ENCODE measurements at places on chromosomes 1 and 21.

- DNase-seq: no peak
Measured at GRCh38 chr1:11839727-11840705, 7.6 kb downstream of the NPPA start.

- DNase-seq: no peak
Measured at GRCh38 chr1:201783058-201783457, 45.9 kb upstream of the IPO9 start.

- DNase-seq: peak; percentile 22
Measured at GRCh38 chr1:204647114-204647804, 38.3 kb downstream of the LRRN2 start.

GRCh38 chr1:164805399-164805798 is 246.4 kb downstream of the PBX1 start:
- no peak for DNase-seq

DNA sequence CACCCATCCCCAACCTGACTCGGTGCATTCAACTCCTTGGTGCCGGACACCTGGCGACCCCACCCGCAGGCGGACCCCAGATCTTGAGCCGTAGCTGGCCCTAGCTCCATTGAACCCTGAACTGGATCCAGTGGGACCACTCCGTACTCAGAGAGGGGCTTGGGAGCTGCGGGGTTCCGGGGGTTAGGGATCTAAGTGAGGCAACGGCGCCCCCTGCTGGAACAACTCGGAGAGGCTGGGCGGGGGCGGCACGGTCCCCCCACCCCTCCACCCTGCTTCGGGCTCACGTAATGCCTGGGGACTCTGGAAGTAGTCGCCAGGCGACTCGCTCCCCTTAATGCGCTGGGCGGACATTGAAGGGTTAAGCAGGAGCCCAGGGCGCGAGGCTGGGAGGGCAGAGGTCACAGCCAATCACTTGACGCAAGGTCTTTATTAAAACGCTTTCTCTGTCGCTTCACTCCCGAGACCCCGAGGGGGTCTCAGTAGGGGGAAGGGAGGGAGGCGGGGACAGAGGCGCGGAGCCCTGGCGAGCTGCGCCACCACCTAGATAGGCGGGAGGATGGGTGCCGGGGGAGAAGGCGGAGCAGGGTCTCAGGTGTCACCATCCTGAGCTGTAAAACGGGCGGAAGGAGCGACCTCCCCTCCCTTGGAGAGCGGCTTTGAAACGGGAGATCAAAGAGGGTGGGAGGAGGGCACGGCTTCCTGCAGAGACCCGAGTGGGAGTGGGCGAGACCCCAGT is 704 bp upstream of the CRABP2 start:
- peak; percentile 16 for DNase-seq

DNA sequence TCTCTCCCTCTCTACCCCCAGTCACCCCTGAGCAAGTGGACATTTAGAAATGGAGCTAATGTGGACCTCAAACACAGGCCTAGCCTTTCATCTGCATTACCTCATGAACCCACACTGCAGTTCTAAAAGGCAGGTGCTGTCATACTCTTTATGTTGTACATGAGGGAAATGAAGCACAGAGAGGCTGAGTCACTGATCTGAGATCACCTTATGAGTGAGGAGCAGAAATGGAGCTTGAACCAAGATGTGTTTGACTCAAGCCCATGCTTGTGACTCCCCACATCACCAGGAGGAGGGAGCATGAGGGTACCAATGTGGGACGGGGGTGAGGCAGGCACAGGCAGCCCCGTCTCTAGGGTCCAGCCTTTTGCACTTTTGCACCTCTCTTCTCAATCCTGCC is 702.8 kb downstream of the PTPRU start:
- DNase-seq: peak; percentile 17

DNA sequence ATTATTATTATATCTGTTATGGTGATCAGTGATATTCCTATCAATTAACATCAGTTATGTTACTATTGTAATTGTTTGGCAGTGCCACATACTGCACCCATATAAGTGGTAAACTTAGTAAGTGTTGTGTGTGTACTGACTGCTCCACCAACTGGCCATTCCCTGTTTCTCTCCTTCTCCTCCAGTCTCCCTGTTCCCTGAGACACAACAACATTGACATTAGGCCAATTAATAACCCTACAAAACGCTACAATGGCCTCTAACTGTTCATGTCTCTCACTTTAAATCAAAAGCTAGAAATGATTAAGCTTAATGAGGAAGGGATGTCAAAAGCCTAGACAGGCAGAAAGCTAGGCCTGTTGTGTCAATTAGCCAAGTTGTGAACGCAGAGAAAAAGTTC is 6.6 kb upstream of the THRAP3 start:
- DNase-seq: no peak

Measured in NCI-H774 (cell line).